H7 (cell line): ENCODE measurements at places on chromosomes 3 and 15.

GRCh38 chr3:8538913-8539312 lies 37.3 kb downstream of the LMCD1 start:
- no peak for DNase-seq

DNA sequence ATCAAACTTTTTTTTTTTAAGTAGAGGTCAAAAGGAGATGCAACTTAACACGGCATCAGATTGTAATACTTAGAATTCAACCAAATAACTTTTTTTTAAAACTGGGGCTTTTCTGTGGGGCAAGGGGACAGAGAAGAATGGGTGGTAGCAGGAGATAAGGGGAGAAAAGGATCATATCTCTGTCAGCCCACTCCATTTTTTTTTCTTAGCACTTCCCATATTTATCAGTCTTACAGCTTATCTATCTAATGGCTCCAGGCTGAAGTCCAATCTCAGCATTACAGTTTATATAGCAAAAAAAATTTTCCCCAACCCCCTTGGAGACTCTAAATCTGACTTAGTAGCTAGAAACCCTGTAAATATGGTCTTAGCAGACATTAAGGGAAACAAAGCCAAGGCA lies 69.3 kb downstream of the PIK3R4 start:
- no peak for DNase-seq

GRCh38 chr3:55205990-55206389 lies 278.1 kb upstream of the LRTM1 start:
- DNase-seq = no peak

GRCh38 chr15:33068007-33068481 lies 126.5 kb downstream of the FMN1 start:
- DNase-seq = peak; percentile 41

- no peak for DNase-seq
These were observed 207.3 kb downstream of the SQOR start for GRCh38 chr15:45842151-45842550.

DNA sequence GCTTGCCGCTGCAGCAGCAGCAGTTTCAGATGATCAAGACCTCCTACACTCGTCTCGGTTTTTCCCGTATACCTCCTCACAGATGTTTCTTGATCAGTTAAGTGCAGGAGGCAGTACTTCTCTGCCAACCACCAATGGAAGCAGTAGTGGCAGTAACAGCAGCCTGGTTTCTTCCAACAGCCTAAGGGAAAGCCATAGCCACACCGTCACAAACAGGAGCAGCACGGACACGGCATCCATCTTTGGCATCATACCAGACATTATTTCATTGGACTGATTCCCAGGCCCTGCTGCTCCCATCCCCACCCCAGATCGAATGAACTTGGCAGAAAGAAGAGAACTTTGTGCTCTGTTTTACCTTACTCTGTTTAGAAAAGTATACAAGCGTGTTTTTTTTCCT lies 17.6 kb downstream of the CALML4 start:
- no peak for DNase-seq

DNA sequence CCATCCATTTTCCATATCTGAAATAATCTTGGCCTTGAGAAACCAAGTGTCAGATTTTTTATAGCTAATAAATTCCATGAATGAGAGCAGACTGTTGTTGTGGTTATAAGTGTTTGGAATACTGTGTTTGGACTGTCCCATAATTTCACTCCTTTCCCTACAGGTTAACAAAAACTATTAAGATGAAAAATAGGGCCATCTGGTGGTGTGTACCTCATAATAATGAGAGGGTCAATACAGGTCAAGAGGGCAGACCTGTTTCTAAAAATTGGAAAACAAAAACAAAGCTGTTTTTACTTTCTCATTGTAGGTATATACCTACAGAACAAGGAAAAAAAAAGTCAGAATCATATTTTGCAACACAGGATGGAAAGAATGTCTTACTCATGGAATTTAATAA lies 553.8 kb upstream of the SGO1 start:
- DNase-seq = no peak

DNA sequence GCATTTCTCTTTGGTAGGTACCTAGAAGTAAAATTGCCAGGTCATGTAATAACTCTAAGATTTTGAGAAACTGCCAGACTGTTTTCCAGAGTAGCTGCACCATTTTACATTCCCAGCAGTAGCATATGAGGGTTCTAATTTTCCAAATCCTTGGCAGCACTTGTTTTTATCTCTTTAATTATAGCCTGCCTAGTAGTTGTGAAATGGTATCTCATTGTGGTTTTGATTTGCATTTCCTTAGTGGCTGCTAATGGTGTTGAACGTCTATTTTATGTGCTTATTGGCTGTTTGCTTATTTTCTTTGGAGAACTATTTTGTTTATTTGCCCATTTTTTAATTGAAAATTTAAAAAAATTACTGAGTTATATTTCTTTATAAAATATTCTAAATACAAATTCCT lies 117.9 kb downstream of the TCF12 start:
- no peak for DNase-seq

- no peak for DNase-seq
These were observed 135.5 kb upstream of the RARB start for GRCh38 chr3:25292595-25292994.

DNA sequence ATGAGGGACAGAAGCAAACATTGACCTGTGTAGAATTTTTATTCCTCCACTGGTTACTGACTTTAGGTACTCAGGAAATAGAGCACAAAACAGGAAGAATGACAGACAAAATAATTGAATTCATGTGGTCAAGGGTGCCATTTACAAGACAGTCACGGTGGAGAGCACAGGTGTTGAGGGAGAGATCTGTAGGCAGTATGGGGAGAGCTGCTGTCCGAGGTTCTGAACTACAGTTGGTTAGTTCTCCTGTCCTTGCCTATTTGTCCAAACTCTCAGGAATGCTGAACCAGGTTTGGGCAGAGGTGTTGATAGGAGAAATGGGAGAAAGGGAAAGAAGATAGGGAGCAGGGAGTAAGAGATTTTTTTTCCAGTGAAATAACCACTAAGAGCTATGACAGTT lies 178.5 kb upstream of the ZBTB20 start:
- DNase-seq = peak; percentile 28

DNA sequence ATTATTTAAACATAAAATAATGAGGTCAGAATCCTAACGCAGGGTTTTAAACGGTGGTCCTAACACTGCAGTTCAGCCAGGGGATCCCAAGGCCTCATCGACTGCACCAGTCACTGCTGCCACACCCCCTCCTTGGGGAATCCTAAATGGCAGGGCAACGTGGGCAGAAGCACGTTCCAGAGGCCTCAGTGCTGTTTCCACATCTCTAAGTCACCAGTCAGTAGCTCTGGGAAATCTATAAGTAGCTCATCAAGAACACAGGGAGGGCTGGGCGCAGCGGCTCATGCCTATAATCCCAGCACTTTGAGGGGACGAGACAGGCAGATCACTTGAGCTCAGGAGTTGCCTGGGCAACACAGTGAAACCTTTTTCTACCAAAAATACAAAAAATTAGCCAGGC lies 47.5 kb downstream of the PRTG start:
- peak; percentile 2 for DNase-seq

DNA sequence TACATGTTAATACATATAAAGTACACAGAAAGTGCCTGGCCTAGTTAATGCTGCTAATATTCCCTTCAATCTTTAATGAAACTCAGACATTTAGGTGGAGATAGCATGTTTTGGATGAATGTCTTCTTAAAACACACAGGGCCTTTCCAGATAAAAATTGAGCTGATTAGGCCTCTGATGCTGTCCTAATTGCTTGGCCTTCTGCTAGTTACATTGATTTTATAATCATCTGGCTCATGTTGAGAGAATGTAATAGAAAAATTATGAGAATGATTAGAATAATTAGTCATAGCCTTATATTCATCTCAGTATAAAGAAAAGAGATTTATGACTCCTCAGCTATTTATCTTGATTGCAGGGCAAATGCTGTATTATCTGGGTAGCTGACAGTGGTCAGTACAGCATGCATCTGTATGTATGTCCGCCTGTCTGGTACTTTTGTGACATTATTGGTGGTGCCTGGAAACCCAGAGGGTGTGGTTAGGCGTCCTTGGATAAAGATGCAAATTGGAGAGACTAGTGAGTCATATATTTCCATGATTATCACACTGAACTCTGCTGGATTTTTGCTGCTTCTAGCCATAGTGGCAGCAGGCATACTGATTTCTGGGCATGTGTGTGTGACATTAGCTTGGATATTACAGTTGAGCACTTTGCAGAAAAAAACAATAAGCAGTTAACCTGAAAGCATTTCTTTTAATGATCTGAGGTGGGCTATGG lies 120.8 kb downstream of the FEZF2 start:
- no peak for DNase-seq

DNA sequence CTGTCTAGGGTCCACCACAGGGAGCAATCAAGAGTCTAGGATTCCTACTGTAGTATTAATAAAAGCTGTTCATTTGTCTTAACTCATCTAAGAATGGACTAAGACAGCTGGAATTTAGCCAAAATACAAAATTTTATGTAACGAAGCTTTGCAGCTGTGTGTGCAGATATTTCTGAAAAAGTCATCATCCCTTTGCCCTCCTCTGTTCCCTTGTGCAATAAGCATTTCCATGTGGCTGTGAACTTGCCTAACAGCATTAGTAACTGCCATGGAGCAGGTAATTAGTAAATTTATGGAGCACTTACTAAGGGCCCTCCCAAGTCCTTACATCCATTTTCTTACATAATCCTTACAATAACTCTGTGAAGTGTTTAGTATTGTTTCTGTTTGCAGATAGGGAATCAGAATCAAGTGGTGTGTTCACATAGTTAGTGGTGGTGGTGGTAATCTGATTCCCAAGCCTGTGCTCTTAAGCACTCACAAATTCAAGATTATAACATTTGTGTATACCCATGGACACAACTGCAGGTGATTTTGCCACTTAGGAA lies 114.5 kb downstream of the RARB start:
- DNase-seq = no peak

- DNase-seq = peak; percentile 99
These were observed at the start of gene AMOTL2 for GRCh38 chr3:134374105-134374790. Gene AMOTL2 (minus strand): TSS chr3:134374447. CDS start chr3:134371433, 3,014 bp downstream.

DNA sequence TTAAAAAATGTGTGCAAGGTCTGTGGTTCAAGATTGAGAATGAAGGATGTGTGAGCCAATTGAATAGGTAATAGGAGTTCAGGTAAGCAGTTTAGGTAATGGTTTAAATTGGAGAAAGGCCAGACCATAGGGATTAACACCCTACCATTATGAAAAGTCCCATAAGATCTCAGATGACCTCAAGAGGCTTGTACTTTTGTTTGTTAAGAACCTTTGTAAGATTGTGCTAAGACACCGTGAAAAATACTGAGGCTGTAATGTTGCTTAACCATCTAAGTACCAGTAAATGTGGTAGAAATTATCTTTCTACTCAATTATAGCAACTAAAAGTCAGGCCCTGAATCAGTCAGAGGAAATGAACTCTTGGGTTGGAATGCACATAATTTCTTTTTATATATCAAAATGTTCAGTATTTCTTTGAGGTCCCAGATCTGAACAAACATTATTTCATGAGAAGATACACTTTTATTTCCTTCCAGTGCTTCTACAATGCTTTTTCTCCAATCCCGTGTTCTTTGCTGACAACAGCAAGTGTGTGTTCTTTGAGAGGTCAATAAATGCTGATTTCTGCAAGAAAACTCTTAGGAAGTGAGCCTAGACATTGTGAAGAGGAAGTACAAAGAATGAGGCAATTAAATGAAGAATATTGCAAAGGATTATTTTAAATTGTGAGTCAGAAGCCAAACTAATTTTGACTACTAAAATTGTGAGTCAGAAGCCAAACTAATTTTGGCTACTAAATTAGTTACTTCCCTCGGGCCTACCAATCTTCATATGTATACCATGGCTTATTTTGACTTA lies 66.4 kb downstream of the TCF12 start:
- DNase-seq = no peak

GRCh38 chr15:71254491-71254890 lies 139.2 kb downstream of the THSD4 start:
- DNase-seq = no peak
